Kidney glomerular epithelial cell (primary cell): ENCODE measurements at places on chromosomes 3 and 15.

- no peak for DNase-seq
These were observed 54.2 kb upstream of the SPATA12 start for GRCh38 chr3:57006179-57006657.

- no peak for DNase-seq
These were observed 17.8 kb downstream of the FAH start for GRCh38 chr15:80170596-80170995.

- no peak for DNase-seq
These were observed 41.2 kb downstream of the PARP15 start for GRCh38 chr3:122618614-122619013.

DNA sequence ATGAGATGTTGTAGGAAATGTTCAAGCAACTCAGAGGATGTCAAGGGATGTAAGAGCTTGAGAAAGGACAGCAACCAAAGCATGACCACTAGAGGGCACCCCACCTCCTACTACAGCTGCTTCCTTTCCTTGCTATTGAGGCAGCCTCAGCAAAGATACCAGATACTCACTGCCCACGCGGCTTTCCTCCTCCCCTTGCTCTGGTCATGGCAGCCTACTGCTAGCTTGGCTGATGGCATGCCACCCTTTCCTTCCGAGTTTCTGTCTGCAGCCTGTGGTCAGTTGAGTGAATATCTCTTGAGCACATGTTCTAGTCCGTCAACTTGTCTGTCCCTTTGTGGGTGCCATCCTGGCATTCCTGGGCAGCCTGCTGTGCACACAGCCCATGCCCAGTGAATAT lies 4.4 kb upstream of the CXCR6 start:
- DNase-seq: peak; percentile 88

DNA sequence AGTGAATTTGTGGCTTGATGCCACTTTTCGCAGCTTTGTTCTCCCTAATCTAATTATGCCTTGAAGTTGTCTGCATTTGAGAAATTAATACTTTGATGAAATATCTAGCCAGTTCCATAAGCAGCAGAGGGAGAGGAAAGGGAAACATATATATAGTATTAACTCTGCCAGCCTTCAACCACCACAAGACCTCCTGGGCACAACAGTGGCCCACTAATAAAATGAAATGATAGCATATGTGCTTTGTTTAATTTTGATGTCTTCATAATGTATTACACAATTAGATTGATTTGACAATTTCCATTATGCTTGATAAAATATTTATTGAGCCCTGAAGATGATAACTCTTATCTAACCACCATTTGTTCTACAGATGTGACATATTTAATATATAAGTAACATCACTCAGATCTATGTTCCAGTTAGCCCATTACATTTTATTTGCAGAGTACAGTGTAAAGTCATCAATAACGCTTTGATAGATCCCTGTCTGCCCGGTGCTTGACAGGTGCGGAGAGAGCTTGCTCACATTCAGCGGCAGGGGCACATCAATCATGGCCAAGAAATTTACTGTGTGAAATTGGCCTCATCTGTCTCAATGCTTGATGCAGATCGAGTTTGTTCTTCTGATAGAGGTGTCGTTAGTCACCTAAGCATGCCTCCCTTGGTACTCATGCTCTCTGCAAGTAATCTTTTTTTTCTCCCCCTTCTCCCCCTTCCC lies 187.4 kb downstream of the MECOM start:
- DNase-seq: no peak

GRCh38 chr15:52786436-52787122 lies 3.6 kb downstream of the ONECUT1 start:
- no peak for DNase-seq
